ENCODE measurements at places on chromosomes 3 and 15. TPM values are rescaled to one million over a fixed set of nuclear protein-coding genes. Genes with fewer than 3 reads are reported as not detected.

- DNase-seq = no peak
These were observed 60.0 kb downstream of the NMNAT3 start for GRCh38 chr3:139617672-139618268.

DNA sequence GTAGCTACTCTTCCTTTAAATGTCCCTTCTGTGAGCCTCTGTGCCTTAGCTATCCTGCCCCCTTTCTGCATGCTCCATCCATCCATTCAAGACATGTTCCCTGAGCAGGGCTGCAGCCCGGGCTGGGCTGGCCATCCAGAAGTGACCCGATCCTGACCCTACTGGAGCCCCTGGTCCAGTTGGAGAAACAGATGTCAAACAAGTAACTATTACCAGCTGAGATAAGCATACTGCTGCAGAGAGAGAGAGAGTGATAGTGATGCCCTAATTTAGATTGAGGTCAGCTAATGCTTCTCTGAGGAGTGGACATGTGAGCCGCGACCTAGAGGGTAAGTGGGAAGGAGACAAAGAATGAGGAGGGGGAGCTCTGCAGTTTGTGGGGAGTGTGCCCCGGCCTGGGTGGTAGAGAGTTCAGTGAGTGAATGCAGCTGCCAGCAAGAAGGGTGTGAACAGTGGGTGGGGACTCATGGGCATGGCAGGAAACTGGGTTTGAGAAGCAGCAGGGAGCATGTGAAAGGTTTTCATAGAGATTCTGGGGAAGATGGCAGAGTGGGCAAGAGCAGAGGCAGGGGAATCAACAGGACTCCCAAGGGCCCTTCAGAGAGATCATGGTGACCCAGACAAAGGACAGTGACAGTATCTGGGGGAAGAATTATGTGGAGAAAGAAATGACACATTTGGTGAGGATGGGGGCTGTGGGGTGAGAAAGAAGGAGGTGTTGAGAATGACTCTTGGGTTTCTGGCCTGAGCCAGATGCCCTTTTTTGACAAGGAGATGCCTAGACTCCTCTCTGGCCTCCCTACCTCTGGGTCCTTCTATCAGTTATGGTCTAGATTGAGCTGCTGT lies 44.9 kb downstream of the CHCHD6 start:
- DNase-seq = no peak

Gene CADPS
- 14.7 TPM for polyA plus RNA-seq

Gene CATSPER2
- 1.1 TPM for polyA plus RNA-seq

DNA sequence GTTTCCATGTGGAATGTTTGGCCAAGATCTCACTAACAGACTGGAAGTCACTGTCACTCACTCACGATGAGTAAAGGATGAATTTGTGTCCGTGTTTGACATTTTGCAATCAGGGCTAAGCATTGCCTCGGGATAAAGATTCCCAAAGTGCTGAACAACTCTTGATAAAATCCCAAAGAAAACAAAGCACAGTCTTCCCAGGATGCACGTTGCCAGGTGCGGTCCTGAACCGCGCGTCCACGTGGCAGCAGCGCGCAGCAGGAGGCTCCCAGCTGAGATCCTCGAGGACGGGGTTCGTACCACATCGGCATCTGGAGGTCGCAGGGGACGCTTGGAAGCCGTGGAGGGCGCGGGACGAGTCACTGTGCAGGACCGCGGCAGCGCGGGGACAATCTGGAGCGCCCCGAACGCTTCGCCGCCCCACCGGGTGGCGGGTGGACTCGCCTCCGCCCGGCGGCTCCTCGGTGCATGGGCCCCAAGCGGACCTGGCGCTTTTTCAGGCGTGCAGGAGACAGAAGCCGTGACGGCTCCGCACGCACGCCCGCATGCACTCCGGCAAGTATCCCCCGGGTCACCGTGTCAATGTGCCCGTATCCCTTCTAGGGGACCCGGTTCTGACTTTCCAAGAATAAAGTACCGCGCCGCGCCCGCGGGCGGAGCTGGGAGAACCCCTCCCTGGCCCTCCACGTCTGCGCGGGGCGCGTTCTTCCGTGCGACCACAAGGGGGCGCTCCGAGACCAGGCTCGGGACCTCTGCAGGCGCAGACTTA lies 17.7 kb downstream of the CPN2 start:
- peak; percentile 91 for DNase-seq

- no peak for DNase-seq
These were observed 44.1 kb upstream of the UMPS start for GRCh38 chr3:124686028-124686670.

DNA sequence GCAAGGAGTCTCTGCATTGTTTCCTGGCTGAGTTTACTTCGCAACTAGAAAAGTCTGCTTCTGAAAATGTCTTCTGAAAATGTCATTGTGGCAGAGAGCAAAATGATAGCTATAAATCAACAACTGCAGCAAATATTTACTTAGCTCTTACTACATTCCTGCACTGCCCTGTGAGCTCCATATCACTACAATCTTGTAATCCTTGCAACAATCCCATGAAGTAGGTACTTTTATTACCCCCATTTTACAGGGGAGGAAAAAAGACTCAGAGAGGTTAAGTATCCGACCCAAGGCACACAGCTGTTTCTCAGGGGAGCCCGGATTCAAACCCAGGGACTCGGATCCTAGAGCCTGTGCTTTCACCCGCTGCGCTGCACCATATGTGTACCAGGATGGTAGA lies 34.2 kb upstream of the SPTBN5 start:
- DNase-seq = no peak

Gene IMPG2
- not detected for polyA plus RNA-seq

- peak; percentile 47 for DNase-seq
These were observed 696 bp upstream of the SNRK start for GRCh38 chr3:43285644-43286043.

GRCh38 chr3:179322286-179323196 lies at the start of gene ZNF639:
Gene ZNF639, plus strand, starts transcription at chr3:179323031. Its CDS starts 5,263 bp downstream, at chr3:179328294.
- peak; percentile 93 for DNase-seq

- DNase-seq = no peak
These were observed 46.5 kb downstream of the RPN1 start for GRCh38 chr3:128603811-128604775.

- no peak for DNase-seq
These were observed 41.2 kb downstream of the OIP5 start for GRCh38 chr15:41291065-41291631.

GRCh38 chr15:101168898-101169494 lies 82.9 kb downstream of the CHSY1 start:
- DNase-seq = no peak

GRCh38 chr3:76509179-76509830 lies 530.6 kb upstream of the ROBO2 start:
- DNase-seq = no peak

Gene IQCF5
- not detected for polyA plus RNA-seq

DNA sequence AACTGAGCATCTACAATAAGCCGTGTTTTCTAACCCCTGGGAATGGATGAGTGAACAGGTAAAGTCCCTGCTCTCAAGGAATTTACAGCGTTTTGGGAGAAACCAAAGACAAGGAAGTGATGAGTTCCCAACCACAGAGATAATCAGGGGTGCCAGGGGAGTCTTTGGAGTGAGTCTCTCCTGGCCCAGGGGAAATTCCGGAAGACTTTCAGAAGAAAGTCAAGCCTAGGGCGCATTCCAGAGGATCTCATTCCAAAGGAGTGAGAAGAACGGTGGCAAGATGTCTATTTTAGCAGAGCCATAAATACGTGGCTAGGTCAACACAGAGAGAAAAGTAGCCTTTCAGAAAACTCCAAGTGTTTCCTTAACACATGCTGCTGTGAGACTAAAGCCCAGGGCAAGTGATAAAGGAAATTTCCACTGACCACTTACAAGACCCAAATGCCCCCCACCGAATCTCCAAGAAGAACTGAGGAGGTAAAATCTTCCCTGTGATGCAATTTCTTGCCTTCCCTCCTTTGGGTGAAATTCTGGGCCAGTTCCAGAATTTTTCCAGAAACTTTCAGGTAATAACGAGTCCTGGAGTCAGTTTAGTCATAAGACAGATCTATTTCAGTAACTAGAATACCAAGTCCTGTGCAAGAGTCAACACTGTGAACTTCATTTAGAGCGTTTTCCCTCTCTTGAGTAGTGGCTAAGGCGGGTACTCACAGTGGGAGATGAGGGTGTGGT lies 437.4 kb downstream of the NR2F2 start:
- DNase-seq = no peak

DNA sequence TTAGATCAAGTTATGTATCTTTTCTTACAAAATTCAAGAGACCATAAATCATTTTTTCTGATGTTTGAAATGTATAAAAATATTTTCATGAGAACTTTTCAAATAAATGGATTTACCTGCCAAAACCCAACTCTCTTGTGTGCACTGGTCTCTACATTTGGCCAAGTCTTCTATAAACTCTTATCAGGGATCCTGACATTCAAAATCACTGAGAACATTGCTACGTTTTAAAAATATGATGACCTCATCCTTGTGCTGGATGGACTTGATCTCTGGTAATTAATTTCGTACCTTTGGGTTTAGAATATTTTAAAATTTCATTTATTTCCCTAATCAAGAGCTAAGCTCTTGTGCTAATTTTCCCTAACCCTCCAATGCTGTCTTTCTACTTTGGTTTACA lies 127.4 kb downstream of the ATP8B4 start:
- no peak for DNase-seq

Gene KNL1
- 16.7 TPM for polyA plus RNA-seq

DNA sequence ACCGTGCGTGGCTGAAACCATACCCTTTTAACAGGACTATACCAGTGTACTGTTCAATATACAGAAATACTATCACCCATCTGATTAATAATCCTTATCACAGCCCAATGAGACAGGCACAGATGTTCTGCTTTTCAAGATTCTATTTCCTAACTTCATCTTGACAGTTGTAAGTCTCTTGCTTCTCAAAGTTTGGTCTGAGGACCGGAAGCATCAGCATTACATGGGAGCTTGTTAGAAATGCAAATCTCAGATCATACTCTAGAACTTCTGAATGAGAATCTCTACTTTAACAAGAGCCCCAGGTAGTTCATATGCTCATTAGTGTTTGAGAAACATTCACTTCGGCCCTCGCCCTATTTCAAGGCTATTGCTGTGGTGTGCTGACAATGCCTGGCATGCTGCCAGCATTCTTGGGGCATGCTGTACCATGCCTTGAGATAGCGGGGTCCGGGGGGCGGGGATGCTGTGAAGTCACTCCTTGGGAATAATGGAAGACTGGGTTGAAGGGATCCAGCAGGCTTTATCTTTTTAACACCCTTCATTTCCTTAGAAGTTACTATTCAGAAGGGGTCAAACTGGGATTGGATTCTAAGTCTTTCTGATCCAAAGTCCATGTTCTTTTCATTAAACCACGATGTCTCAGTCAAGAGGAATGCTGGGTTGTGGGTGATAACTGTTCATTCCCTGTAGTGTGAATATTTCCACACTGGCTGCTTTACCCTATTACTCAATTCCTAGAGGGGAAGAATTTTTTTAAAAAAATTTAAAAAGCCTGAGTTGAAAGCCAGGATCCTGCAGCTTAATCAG lies 194.7 kb downstream of the LPP start:
- DNase-seq = peak; percentile 7

Gene ERICH6
- polyA plus RNA-seq = 0.19 TPM

- DNase-seq = peak; percentile 63
These were observed 98.8 kb downstream of the AKAP13 start for GRCh38 chr15:85479071-85479647.

Gene FRMD4B
- 12.8 TPM for polyA plus RNA-seq

- no peak for DNase-seq
These were observed 176.1 kb upstream of the ZPLD1 start for GRCh38 chr3:102258666-102259227.
